Stimulated activated CD4-positive, alpha-beta T cell treated with anti-CD3 and anti-CD28 coated beads, Interleukin-12 subunit alpha, Interleukin-12 subunit beta, amount 100 ng/mL, for 4 hours (primary cell): ENCODE measurements at places on chromosomes 12 and 14.
A peak's percentile ranks its signal among the peaks of the same experiment; 100 is the strongest.

GRCh38 chr14:91835197-91835919, 32.0 kb downstream of the TC2N start:
- DNase-seq = no peak

GRCh38 chr12:110690127-110690430, 1.2 kb upstream of the HVCN1 start:
- DNase-seq = no peak

DNA sequence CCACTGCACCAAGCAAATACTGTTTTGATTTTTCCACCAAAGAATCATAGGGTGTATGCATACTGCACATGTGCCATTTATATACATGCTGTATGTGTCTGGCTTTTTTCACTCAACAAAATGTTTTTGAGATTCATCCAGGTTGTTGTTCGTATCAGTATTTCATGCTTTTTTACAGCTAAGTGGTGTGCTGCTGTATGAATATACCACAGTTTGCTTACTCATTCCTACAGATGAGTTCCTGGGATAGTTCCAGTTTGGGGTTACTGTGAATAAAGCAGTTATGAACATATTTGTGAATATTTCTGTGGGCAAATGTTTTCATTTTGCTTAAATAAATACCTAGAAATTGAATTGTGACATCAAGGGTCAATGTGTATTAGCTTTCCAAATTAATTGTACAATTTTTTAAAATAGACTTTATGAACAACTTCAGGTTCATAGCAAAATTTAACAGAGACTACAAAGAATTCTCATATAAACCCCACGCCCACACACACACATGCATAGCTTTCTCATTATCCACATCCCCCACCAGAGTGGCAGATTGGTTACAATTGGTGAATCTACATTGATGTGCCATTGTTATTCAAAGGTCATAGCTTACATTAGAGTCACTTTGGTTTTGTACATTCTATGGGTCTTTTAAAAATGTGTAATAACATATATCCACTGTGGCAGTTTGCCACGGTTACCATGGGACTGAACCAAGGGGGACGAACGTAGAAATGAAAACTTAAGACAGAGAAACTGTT, 6.9 kb upstream of the KRT6A start:
- DNase-seq = no peak

DNA sequence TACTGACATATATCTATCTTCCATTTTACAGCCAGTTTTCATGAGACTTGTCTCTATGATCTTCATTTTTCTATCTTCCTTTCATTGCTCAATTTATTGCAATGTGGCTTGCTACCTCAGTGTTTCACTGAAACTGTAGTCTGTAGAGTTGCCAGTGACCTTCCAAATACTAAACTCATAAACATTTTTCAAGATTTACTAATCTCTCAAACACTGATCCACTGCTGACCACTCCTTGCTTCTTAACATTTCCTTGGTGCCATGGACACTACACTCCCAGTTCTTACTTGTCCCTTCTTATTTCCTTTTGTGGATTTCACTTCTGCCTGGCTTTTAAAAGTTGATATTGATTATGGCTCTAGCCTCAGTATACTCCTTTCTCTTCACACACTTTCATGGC, 95.4 kb upstream of the SLCO1C1 start:
- no peak for DNase-seq

DNA sequence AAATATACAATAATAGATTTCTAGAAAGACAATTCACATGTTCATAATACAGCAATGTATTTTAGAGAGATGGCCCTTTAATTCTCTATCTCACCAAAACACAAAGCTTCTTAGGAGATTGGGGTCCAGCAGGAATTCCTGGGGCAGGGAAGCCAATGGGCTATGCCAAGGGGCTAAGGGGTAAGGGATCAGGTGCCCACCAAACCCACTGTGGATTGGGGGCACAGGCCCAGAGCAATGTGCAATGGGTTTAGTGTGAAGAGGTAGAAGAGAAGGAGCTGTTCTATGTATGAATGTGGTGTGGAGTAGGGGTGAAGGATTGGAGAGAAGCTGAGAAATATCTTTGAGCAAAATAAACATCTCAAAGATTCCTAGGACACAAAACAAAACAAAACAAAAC, 2.6 kb downstream of the HOXC13 start:
- DNase-seq = no peak

- no peak for DNase-seq
Measured at GRCh38 chr12:103779410-103780092, 61.5 kb downstream of the NT5DC3 start.

- DNase-seq = no peak
Measured at GRCh38 chr12:6542209-6543009, 8.1 kb downstream of the GAPDH start.

DNA sequence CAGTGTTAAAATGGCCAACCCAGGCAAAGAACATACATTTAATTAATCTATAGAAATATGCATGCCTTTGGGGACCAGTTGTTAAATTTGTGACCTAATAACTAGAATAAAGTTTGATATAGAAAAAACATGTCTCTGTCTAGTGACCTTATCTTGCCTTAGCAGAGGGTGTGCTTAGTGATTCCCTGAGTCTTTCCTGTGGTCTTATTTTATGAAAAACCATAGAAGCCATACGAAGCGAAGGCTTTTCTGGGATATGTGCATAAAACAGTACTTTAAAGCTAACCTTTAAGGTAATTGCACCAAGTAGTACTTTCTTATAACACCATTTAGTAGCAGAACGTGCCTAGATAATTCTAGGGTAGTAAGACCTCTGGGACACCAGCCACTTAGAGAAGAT, 379.4 kb downstream of the ZFP36L1 start:
- no peak for DNase-seq

DNA sequence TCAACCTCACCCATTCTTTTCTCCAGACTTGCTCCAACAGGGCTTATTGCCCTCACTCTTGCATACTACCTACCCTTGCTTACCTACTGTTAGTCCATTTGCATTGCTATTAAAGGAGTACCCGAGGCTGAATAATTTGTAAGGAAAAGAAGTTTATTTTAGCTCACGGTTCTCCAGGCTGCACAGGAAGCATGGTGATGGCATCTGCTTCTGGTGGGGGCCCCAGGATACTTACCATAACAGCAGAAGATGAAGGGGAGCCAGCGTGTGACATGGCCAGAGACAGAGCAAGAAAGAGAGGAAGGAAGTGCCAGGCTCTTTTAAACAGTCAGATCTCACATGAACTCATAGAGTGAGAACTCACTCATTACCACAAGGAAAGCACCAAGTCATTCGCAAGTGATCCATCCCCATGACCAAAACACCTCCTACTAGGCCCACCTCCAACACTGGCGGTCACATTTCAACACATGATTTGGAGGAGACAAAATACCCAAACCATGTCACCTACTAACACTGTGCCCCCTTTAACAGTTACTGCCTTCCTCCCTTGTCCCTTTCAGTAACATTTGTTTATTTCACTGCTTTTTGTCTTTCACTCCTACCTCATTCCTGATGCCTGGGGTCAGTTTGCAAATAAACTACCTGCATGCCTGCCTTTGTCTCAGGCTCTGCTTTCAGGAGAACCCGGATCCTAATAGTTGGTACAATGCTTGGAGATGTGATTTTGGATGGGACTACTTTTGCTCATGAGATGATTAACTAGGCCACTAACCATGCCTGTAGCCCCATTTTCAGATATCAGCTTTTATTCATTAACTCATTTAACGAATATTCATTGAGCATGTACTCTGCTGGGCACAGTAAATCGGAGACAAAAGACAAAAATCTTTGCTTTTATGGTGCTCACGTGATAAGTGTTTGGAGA, 41.6 kb upstream of the CSRP2 start:
- no peak for DNase-seq

DNA sequence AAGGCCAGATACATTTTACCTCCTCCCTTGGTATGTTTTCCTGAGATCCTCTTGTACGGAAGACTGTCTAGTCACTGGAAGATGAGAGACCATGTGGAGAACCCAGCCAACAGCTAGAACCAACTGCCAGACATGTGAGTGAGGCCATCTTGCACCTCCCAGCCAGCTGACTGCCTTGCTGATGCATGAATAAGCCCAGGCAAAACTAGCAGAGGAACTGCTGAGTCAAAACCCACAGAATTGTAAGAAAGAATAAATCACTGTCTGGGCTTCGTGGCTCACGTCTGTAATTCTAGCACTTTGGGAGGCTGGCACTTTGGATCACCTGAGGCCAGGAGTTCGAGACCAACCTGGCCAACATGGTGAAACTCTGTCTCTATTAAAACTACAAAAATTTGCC, 160.0 kb downstream of the TPH2 start:
- no peak for DNase-seq

DNA sequence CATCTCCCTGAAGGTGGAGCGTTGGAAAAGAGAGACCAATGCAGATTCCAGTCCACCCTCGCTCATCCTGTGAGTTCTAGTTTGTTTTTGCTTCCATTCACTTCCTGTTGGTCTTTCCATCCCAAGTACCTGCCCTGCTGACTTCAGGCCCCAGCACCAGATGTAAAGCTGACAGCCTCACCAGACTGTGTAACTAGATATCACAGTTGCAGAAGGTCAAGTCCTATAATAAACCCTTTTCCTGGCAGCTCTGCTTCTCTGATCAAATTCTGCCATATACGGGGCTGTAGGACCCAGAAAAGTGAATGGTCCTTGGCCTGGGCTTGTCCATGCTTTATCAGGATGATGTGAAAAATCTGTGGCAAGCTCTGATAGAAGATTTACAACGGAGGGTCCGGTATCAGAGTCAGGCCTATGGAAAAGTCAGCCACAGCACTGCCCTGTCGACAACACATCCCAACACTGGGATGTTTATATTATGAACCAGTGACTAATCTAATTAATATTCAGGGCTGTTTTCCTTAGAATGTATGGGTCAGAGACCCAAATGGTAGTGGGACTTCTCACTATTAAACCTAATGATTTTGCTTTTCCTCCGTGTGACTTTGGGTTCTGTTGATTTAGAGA, 42.1 kb downstream of the CCDC175 start:
- DNase-seq = no peak

DNA sequence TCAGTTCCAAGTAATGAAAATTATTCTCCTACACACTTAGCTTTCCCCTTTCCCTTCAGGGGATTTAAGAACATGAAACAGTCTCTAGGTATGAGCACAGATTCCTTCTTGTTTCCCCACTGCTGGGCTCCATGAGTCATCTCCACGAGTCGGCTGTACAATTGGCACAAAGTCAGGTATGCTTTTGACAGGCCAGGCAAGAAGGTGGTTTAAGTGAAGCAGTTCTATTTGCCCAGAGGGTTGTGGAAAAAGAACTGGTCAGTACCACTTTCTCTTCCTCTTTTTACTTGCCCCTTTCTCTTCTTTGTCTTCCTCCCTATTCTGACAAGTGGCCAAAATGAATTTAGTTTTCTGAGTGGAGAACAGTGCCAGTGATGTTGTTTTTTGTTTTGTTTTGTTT, 16.3 kb downstream of the DYNC1H1 start:
- no peak for DNase-seq

GRCh38 chr12:120367924-120368788, 808 bp downstream of the MSI1 start:
- DNase-seq = peak; percentile 45

- no peak for DNase-seq
Measured at GRCh38 chr14:97177635-97178034, 380.5 kb downstream of the VRK1 start.

DNA sequence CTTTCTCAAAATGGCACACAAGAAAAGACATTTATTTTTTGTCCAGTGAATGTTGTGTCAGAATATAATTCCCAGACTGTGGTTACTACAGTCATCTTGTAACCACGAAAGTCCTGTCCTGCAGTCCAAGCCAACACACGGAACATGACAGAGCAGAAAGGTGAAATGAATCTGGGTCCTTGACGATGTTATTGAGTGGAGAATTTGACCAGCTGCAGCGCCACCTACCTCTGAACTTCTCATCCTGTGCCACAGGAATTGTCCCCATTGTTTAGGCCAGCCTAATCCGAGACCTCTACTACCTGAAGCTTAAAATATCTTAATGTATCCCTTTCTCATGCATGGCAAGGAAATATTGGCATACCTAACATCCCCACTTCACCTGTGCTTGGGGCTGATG, 64.1 kb upstream of the OTX2 start:
- no peak for DNase-seq

DNA sequence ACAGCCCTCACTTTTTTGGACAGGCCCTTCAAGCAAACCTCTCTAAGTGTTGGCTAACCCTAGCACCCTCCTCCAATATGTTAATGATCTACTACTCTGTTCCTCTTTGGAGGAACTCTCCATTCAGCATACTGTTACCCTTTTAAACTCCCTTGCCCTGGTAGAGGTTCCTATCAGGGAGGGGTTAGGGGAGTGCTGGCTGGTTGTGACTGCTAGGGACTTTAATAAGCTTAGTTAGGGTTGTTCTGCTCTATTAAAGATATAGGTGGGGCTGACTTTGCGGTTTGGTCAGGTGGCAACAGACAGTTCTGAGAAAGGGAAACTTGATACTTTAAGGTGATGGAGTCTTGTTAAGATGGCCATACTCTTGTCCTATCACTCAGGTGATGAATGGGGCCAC, 301.5 kb upstream of the FBXO33 start:
- no peak for DNase-seq

DNA sequence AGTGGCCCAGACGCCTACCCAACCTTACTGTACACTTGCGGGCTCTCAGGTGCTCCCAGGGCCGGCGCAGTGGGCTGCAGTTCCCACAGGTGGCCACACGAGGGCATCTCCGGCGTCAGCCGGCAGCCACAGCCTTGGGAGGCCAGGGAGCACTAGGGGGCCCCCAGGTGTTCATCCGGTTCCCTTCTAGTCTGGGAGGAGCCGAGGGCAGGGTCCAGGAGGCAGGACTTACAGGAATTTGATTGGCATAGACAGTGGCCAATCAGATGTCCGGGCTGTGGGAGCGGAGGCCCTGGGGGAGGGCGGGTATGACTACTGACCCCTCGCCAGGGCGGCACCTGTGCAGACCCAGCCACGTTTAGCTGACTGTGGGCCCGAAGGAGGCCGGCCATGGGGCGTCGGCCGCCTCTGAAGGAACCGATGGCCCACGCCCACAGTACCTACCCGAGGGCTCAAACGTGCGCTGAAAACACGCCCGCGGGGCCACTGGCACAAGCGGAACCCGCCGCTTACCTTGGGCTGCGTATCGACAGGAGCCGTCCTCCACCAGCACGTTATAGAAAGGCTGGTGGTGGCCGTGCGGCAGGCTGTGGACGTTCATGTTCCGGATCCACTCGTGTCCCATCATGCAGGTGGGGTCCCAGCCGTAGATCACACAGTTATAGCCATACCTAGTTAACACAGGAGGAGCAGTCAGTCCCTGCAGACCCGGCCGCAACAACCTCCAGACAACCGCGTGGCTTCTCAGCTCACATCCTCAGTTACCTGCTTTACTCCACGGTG, 34.8 kb downstream of the FBXO21 start:
- peak; percentile 67 for DNase-seq

DNA sequence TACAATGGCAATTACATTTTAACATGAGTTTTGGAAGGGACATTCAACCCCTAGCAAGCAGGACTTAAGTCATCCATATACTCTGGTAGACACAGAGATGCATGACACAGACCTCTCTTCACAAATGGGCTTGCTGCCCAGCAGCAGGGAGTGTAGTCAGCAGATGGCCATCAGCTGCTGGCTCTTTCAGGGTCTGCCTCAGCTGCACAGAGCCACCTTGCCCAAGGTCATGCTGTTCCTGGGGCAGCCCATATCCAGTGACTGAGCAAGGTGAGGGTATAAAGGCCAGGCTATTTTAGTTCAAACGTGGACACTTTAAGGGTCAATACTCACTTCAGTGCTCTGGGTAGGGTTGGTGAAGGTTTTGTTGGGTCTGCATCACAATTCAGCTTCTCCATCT, 58.3 kb upstream of the JDP2 start:
- DNase-seq = no peak
